ENCODE measurements at places on chromosomes 1 and 21.

- DNase-seq, result no peak
These were observed 164.6 kb downstream of the KCTD3 start for GRCh38 chr1:215731699-215732098.

GRCh38 chr1:229033480-229033879, 237.4 kb upstream of the RAB4A start:
- DNase-seq, result no peak

- DNase-seq, result no peak
These were observed 387.8 kb upstream of the LYPLAL1 start for GRCh38 chr1:218785928-218786327.

DNA sequence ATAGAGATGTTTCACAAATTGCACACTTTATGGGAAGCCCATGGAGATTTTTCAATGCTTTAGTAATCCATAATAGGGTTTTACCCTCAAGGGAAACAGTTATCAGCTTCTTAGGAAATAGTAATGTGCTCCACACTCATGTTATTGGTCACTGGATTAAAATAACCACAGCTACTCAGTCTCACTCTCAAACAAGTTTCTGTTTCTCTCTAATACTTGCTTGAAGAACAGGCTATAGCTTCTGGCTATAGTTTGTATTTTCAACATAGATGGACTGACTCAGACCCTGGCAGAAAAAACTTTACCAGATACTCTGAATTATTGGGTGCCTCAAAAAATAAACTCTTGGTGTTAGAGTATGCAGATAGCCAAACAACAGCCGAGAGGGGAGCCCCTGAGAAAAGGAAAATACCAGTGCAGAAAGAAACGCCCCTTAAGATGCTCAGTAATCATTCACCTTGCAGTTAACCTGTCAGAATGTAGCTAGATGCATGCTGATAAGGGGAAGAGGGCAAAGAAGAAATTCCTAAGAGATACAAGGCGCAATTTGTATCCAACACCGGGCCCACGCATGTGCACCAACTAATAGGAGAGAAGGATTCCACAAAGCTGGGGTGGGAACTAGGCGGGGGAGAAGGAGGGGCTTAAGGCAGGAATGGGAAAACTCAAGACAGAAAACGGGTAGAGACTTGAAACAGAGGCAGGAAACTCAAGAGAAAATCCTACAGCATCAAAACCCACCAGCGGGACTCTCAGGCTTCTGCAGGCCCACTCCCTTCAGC, 30.4 kb upstream of the PDE4B start:
- no peak for DNase-seq

DNA sequence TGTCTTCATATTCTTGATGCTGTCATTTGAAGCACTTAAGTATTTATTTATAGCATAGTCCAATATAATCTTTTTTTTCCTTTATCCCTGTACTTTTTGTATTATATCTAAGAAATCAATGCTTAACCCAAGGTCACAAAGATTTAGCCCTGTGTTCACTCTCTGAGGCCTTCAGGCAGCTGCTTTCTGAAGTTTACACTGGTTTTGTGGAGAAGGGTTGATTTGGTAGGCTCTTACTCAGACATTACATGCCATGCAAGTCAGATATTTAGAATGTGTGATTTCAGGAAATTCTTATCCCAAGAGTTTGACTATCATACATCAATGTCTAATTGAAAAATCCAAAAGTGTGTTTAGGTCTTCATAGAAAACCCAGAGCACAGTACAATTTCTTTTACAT, 56.3 kb downstream of the PALMD start:
- DNase-seq, result no peak

- DNase-seq, result no peak
These were observed 77.7 kb downstream of the MRPL37 start for GRCh38 chr1:54277451-54278341.

GRCh38 chr1:46761740-46762139, 37.1 kb upstream of the CYP4B1 start:
- DNase-seq, result no peak
